Stimulated activated CD8-positive, alpha-beta memory T cell treated with anti-CD3 and anti-CD28 coated beads, Interleukin-15, amount 100 ng/mL, for 1 hour (primary cell): ENCODE measurements at places on chromosomes 2 and 18.

- DNase-seq: no peak
These were observed 3.8 kb upstream of the UXS1 start for GRCh38 chr2:106197878-106198277.

DNA sequence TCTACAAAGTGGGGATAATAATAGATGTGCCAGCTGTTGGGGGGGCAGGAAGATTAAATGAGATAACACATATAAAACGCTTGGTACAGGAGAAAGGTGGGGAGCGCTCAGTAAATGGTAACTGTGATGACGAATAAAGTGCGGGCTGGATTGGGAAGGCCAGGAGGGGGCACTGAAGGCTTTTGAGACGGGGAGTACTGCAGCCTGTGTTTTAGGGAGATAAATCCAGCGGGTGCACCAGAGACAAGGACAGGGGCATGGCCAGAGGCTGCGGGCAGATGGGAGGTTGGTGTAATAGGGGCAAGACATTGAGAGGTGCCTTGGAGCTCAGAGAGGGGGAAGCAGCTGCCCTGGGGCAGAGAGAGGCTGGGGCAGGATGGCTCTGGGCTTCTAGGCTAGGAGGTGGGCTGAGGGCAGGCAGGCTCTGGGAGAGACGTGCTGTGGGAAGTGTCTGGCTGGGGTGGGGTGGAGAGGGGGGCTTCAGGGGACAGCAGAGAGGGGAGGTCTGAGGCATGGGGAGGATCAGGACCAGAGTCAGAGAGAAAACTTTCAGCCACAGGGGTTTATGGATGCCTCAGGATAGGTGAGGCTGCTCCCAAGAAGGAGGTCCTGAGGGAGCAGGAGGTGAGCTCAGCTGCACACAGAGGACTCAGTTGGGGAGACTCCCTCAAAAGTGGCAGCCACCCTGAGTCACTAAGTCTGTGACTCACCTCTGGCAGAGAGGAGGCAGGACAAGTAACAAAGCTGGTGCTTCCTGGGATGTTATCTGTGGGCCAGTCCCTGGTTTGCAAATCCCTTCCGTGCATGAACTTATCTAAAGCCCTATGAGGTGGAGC, 18.8 kb downstream of the TEX44 start:
- no peak for DNase-seq

DNA sequence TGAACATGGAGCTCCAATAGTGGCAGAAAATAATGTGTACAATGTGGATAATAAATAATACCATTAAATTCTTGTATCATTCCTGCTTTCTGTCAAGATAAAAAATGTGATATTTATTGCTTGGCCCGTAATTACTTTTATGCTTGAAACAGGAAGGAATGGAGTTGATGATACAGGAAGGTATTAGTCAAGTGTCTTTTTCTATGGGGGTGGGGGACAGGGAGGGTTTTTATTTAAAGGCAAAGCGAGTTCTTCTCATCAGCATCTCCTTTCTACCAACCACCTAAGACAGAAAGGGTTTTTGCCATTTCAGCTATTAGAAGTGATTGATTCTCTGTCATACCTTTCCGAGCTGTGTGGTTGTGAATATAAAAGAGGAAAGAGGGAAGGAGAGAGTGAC, 135.3 kb downstream of the DCC start:
- no peak for DNase-seq

DNA sequence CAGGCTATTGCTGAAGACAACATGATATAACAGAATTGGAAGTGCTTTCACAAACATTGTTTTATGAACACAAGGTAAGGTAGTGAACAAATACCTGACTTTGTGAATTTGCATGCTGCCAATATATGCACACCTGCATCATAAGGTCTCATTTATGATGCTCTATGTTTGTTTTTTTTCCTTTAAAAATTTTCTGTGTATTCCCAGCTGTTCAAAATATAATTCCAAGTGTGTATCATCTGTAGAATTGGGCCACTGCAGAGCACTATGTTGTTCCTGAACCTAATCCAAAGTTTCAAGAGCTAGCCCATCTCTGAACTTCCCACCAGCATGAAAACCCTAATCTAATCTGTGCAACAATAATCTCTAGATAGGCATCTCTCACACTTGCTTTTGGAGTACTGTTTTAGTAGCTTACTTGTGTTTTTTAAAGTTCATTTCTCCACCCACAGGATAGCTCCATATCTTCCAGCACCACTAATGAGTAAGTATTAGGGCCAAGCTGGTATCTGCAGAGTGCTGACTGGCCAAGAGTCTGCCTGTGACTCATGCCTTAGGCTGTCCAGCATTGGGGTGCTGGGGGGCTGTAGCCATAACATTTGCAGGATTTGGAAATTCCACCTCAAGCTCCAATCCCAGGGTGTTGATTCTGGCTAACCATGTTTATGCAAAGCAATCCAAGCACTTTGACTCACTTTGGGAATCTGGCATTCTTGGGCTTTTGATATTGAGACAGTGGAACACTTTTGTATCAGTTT, 208.2 kb upstream of the REV1 start:
- DNase-seq: no peak

GRCh38 chr2:26562811-26563645, 78.1 kb downstream of the CIB4 start:
- no peak for DNase-seq
